ENCODE measurements at places on chromosomes 3 and 15. TPM values are rescaled to one million over a fixed set of nuclear protein-coding genes. Genes with fewer than 3 reads are reported as not detected.

Gene RLBP1
- total RNA-seq = not detected

Gene MASP1
- total RNA-seq = not detected

Gene OR5H14
- total RNA-seq = not detected

Gene DNAJC13
- 42.3 TPM for total RNA-seq

Gene SEMA5B
- 0.84 TPM for total RNA-seq

Gene GP9
- total RNA-seq = not detected

Gene SLC9C1
- 0.23 TPM for total RNA-seq

Gene SLC7A14
- not detected for total RNA-seq

Gene CXCR6
- total RNA-seq = not detected

Gene KBTBD13
- not detected for total RNA-seq

Gene CDC25A
- 35.5 TPM for total RNA-seq

Gene SEMA3G
- total RNA-seq = 0.32 TPM

Gene STIMATE
- total RNA-seq = 13.9 TPM

Gene SKOR1
- not detected for total RNA-seq

Gene FBXL2
- total RNA-seq = 8.5 TPM

Gene DET1
- 2.0 TPM for total RNA-seq

Gene KCNMB2
- not detected for total RNA-seq

Gene ACTRT3
- total RNA-seq = not detected

Gene FAM162A
- 35.8 TPM for total RNA-seq

Gene MDFIC2
- total RNA-seq = not detected

Gene GASK1A
- not detected for total RNA-seq

Gene ARF4
- total RNA-seq = 204 TPM

Gene HAPLN3
- 16.9 TPM for total RNA-seq

Gene WDR76
- total RNA-seq = 25.3 TPM

Gene SOX14
- total RNA-seq = not detected

Gene SIDT1
- total RNA-seq = 1.0 TPM

Gene NR1I2
- total RNA-seq = not detected

Gene ULK4
- 4.2 TPM for total RNA-seq

Gene PLS1
- total RNA-seq = 23.6 TPM

Gene ARPC4
- 158 TPM for total RNA-seq

Gene DUOX2
- 6.9 TPM for total RNA-seq

Gene SLC12A8
- total RNA-seq = 23.3 TPM

Gene XRN1
- 23.3 TPM for total RNA-seq

Gene PYGO1
- 7.8 TPM for total RNA-seq

Gene TMEM266
- total RNA-seq = 0.28 TPM

Gene LNP1
- total RNA-seq = 3.3 TPM

Gene FXR1
- total RNA-seq = 126 TPM

Gene NTRK3
- not detected for total RNA-seq

Gene KBTBD12
- total RNA-seq = not detected

Gene CILP
- total RNA-seq = not detected

Gene CATSPER2
- total RNA-seq = 1.4 TPM

Gene APOD
- 62.0 TPM for total RNA-seq

Gene IL17RE
- total RNA-seq = 82.9 TPM

Gene PRR23E
- total RNA-seq = not detected

Gene PLA2G4E
- 1.4 TPM for total RNA-seq

Gene GOLGA6B
- not detected for total RNA-seq

Gene CPLX3
- total RNA-seq = not detected

Gene RYR3
- total RNA-seq = not detected

Gene LARP6
- total RNA-seq = 19.7 TPM

Gene SLC2A2
- 4.0 TPM for total RNA-seq

Gene RAB11A
- total RNA-seq = 232 TPM

Gene NOX5
- total RNA-seq = not detected

Gene CTXND1
- 0.14 TPM for total RNA-seq

Gene SLC33A1
- 19.6 TPM for total RNA-seq

Gene BCHE
- not detected for total RNA-seq

Measured in Caco-2 (cell line).